ENCODE measurements at places on chromosomes 16 and 17.

GRCh38 chr16:12120217-12120981, 143.9 kb downstream of the SNX29 start:
- DNase-seq = peak; percentile 45

GRCh38 chr17:11144358-11145233, 96.4 kb upstream of the SHISA6 start:
- DNase-seq = peak; percentile 8

DNA sequence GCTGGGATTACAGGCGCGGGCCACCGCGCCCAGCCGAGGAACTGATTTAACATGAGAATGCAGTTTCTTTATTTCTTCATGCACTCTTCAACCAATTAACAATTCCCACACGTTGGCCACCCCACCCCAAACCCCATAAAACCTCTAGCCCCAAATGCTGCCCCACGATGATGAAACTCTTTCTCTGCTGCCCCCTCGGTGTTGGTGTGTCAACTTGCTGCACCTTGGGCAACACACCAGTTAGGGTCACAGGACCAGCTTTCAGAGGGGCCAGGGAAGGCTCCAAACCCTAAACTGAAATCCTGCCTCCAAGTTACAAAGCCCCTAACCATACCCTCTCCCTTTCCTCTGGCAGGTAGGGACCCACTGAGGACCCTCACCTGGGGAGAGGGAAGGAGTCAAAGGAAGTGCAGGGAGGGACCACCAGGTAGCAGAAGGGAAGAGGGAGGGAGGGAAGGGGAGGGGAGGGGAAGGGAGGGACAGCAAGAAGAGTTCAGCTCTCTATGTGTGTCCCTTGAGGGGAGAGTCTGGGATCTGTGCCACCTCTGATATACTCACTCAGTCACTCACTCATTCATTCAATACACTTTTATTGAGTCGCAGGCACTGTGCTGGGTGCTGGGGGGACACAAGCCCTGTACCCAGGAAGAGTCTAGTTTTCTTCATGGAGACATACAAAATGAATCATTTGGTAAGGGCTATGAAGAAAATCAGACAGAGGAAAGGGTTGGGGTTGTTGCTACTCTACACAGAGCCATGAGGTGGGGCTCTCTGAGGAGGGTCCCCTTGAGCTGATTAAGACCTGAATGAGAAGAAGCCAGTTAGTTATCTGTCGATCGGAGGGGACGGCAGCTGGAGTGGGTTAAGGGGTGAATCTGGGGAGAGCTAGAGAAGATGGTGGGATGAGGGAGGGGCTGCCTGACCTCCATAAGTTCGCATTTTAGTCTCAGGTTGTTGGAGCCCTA, 3.9 kb downstream of the PLXDC1 start:
- DNase-seq = no peak

GRCh38 chr17:9381068-9381467, 194.6 kb downstream of the STX8 start:
- no peak for DNase-seq

DNA sequence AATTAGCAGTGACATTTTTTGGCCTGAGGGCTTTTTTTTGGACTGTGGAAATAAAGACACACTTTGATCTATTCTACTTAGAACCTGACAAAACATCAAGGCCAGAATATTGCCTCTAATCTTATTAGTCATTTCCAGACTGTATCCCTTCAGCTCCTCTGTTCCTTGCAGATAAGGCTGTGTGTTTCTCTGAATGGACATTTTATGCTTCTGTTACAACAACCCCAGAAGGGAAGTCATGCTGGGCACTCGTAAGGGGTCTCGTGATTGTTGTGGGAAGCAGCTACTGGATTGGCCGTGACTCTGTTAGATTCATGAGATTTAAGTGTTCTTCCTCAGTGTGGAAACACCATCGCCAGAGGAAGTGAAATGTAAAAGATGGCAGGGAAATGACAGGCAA, 31.6 kb upstream of the HS3ST2 start:
- no peak for DNase-seq

- DNase-seq = no peak
Measured at GRCh38 chr16:1108299-1109252, 12.5 kb upstream of the C1QTNF8 start.

DNA sequence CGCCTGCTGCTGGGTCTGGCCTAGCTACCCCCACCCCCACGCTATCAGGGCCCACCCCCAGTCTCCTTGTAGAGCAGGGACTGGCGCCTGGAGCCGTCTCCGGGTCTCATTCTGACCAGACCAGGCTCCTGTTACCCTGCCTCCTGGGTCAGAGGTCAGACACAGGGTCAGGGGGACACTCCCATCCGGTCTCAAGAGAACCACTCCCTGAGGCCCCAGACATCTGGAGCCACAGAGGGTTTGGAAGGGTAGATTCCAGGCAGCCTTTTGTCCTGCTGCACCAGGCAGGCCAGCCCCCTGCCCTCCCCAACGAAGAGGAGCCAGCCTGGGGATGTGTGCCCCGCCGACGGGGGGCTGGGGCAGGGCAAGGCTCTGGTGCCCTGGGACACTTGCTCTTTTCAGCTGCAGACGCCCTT, 944 bp upstream of the WFIKKN1 start:
- no peak for DNase-seq

DNA sequence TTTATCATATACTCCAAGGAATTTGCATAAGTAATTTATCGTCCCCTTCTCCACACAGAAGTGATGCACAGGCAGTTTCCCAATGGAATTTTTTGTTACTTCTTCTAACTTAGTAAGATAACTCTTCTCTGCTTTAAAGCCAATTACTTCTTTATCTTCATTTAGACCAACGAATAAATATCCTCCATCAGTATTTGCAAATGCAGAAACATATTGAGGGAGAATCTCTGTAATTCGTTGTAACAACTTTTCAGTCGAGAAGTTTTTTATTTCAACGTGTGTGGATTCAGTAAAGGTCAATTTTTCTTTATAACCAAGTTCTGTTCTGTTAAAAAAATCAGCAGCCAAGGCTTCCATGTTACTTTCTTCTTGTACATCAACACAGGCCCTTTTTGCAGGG, 30.7 kb upstream of the SLFN13 start:
- no peak for DNase-seq

DNA sequence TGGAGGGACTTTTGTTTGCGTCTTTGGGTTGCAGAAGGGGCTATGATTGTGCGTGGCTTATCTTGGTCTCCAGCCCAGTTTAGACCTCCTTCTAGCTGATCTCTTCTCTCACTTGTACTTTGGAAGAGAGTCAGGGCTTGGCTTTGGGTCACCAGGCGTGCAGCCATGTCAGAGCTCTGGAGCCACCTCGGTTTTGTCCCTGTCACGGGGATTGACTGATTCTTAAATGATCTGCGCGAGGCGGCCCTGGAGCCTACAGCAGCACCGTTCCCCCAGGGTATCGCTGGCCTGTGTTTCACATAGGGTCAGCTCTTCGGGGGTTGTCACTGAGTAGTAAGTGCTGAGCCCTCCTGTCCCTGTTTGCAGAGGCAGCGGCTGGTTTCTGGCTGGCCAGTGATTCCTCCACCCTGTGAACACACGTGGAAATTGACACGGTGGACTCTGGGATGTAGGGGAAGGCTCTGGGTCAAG, 209.8 kb upstream of the CHMP6 start:
- no peak for DNase-seq

GRCh38 chr16:2216330-2216729, 1.7 kb upstream of the PGP start:
- no peak for DNase-seq

DNA sequence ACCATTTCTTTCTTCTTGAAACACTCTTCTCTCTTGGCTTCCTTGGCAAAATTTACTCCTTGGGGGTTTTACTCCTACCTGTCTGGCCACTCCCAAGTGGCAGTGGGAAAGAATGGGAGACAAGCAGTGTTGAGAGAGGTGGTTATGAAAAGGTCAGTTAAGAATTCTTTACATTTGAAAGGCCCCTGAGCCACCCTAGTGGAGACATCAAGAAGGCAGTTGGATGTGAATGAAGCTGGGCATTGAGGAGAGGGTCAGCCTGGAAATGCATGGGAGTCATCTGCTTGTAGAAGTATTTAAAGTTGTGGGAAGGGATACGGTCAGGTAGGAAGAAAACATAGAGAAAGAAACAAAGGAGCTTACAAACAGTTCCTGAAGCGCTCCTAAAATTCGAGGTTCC, 42.3 kb upstream of the CCNF start:
- DNase-seq = no peak

DNA sequence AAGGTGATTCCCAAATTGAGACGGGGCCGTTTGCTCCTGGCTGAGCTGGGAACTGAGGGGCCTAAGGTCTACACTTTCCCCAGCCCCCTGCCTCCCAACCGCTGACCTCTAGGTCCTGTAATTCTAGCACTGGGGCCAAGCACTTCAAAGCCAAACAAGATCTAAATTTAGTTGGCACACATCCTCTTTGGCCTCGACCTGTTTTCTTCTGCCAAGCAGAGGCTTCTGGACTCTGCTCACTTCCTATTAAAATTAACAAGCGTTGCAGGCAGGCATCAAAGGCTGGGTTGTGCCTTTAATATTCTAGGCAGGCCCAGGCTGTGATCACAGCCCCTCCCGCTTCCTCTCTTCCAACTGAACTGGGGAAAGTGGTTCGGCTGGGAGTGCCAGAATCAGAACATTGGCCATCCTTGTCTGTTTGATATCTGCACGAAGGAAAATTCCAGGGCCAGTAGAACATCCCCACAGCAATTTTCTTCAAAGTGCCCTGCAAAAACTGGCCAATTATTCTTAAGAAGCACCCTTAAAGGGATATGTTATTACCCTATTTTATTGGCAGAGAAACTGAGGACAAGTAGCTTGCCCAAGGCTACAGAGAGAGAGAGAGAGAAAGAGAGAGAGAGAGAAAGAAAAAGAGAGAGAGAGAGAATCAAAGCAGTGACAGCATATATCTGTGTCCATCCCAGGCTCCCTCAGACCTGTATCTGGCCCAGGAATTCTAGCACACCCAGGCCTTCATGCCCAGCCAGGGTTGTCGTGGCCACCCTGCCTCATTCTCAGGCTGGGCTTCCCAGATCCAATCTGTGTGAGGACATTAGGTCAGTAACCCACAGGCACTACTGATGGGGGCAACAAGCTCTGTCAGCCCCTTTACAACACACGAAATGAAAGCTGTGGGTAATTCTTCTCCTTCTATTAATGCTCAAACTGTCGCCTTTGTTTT, 12.8 kb upstream of the MT4 start:
- DNase-seq = no peak

DNA sequence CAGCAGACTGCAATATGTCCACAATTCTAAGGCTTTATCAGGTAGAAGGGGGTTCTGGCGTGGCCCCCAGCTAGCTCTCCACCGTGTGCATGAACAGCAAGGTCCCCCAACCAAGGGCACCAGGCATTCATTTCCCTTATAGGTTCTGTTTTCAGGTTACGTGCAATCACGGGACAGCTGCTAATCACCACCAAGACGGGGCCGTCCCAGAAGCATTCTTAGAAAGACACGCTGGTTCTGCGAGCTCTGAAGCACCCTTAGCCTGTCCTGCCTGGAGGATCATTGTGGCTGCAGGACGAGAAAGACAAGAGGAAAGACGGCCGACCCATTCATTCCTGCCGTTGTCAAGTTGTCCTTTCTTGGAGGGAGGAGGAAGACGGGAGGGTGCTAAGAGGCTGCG, 302.9 kb downstream of the SOX9 start:
- no peak for DNase-seq

GRCh38 chr17:8555062-8555461, 75.5 kb downstream of the MYH10 start:
- no peak for DNase-seq

DNA sequence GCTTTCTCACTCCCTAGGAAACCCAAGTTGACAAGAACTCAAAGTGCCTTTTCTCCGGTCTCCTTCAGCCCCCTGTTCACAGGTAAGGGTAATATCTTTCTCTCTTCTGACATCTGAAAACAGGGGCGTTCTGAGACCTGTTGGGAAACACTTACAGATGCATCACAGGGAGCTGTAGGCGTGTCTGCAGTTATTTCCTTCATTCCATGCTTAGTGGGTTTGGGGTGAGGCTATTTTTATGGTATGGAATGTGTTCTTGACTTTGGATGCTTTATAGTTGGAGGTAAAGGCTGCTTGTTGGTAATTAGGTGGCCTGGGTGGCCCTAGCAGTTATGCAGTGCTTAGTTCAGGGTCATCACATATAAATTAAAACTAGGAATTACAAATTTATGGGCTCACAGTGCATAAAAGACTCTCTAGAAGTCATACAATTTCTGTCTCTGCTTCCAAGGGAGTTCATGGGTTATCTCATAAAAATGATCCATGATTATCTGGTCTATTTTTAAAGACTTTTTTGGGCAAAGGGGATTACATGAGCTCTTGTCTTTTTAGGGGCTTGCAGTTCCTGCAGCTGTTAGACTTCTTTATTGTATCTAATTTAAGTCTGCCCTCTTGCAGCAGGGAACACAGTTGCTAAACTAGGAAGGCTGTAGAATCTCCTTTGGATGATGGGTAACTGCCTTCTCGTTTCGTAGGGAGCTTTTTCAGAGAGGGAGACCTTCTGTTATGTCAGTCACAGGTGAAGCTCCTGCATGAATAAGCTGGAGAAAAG, 10.2 kb downstream of the SOCS7 start:
- no peak for DNase-seq

DNA sequence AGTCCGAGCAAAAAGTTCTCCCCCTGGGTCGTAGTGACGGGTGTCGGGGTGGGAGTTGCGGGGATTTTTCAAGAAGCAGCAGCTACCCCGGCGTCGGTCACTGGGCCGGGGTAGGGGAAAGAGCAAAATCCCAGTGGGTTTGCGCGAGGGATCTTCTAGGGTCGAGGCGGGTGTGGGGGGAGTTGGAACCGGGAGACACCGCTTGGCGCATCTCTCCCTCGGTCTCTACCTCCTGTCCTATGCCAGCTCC, 2.3 kb upstream of the UBTF start:
- no peak for DNase-seq

DNA sequence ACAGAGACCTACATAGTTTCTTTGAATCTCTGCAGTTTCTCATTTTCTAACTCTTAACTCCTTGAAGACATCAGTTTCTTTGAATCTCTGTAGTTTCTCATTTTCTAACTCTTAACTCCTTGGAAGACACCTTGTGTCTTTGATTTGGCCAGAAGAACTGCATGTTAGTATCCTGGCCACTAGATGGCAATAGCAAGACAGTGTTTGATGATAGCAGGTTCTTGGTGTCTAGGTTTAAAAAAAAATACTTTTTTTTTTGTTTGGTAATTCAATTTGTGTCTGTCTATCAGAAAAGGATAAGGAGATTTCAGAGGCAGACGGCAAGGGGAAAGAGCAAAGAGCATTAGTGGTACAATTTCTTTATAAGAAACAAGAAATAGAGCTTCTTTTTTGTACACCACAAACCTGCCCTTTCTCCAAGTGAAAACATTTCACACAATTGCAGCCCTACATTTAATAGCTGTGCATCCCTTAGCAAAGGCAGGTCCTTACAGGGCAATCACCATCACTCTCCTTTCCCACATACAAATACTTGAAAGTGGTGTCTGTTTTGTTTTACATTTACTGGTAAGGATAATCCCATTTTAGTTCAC, 1324.9 kb upstream of the CDH8 start:
- DNase-seq = peak; percentile 46

DNA sequence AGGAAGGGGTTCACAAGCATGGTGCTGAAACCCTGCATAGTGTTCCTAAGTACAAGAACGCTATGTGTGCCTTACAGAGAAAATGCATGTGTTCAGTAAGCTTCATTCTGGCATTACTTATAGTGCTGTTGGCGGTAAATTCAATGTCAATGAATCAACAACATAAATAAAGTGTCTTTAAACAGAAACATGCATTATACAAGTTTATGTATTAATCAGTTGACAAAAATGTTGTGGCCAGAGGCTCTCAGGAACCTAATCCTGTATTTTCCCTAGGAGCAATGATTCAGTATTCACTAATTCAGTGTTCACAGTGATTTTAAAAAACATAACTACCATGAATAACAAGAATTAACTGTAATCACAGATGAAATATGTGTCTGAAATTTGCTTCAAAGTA, 47.1 kb upstream of the MYOCD start:
- no peak for DNase-seq

Data from NCI-H526 treated with DMSO at 0.1 percent for 48 hours (cell line).